Activated CD8-positive, alpha-beta memory T cell treated with anti-CD3 and anti-CD28 coated beads, Interleukin-2, amount 10 ng/mL, durations not matched to agents 7 days and 5 days (primary cell): ENCODE measurements at places on chromosomes 3 and 15.

GRCh38 chr3:99999536-99999935, 114.8 kb downstream of the FILIP1L start:
- DNase-seq = no peak

GRCh38 chr15:101499863-101500713, 10.6 kb upstream of the PCSK6 start:
- DNase-seq = peak; percentile 73

DNA sequence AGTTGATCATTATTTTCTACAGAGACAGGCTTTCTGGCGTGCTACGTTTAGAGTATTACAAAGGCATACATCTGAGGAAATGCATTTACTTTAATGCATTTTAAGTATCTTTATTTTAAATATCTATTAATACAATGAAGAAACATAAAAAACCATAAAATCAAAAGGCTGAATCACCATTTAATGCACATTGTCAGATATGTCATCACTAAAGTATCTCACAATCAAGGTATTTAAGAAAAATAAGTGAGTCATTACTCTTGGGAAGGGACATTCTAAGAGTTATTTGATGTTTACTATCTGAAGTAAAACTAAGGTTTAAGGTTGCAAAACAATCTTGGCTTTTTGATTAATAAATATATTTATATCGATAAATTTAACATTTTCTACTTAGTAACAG, 102.2 kb downstream of the CTNNB1 start:
- DNase-seq = no peak

GRCh38 chr3:101676765-101677435, at the start of gene ZBTB11:
Gene ZBTB11 (minus strand): TSS chr3:101677132. CDS start chr3:101676914, 218 bp downstream.
- peak; percentile 100 for DNase-seq

DNA sequence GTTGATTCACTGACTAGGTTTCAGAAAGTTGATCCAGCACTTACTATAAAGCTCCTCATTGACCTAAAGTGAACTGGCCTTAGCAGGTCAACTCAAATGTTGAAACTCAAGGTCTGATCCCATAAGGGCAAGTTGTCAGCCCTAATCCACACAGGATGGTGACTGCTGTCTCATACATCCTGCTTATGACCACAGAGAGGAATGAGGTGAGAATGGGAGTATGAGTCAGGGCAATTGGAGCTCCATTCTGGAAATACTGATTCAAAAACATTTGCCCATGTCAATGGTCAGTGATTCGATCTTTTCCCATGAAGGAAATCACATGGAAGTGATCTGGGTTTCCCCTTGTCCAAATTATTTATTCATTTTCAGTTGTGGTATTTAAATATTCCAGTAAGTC, 78.7 kb downstream of the ZNF385D start:
- no peak for DNase-seq

- no peak for DNase-seq
Measured at GRCh38 chr3:14899993-14900618, 47.3 kb upstream of the NR2C2 start.

DNA sequence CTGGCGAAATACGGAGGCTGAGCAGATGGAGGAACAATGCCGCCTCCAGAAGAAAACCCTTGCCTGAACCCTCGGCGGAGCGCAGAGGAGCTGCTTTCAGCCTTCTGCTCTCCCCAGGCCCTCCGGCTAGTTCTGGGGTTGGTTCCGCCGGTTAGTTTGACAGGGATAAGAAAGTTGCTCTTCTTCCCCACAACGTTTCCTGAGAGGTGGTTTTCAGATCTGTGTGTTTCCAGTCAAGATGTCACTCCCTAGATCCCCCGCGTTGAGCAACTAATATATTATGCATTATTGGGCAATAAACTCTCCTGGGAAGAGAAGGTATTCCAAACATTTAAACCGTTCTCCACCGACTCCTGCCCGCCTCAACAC, 551 bp downstream of the NLGN1 start:
- no peak for DNase-seq

DNA sequence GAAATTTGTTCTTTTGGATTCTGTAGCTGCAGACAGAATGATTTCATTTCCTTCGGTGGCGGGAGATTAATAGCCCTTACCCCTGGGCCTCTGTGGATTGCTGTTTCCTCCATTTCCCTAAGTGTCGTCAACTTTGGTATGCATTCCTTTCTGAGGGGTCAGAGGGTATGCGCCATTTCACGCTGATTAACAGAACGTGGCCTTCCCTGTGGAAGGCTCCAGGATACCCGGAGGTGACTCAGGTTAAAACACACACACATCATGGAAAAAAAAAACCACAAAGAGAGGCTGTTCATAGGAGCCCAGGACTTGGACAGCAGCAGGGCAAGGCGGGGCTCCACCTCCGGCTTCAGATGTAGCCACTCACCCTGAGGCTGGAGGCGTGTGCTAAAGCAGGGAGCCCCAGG, 51.9 kb downstream of the EPHB1 start:
- DNase-seq = no peak

- DNase-seq = peak; percentile 37
Measured at GRCh38 chr3:38549957-38550840, 54.1 kb downstream of the EXOG start.

DNA sequence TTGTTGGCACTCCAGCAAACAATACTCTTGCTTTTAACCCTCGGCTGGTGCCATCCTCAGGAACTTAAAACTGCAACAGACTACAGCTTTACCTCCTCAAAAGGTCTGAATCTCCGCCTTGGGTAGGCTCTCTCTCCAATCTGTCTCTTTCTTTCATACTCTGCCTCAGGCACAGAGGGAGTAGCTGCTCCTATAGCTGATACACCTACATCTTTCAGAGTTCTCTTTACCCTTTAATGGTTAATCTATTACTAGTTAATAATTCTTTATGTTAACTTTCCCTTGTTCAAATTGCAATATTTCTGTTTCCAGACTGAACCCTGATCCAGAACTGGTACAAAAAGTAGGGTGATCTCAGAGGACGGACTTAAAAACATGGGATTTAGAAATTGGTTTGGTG, 66.2 kb downstream of the MAP4 start:
- no peak for DNase-seq

GRCh38 chr15:39948817-39949216, 14.9 kb downstream of the EIF2AK4 start:
- no peak for DNase-seq

GRCh38 chr3:188432802-188433520, 279.0 kb downstream of the LPP start:
- no peak for DNase-seq

- DNase-seq = no peak
Measured at GRCh38 chr15:89070197-89071124, 17.8 kb upstream of the ABHD2 start.

DNA sequence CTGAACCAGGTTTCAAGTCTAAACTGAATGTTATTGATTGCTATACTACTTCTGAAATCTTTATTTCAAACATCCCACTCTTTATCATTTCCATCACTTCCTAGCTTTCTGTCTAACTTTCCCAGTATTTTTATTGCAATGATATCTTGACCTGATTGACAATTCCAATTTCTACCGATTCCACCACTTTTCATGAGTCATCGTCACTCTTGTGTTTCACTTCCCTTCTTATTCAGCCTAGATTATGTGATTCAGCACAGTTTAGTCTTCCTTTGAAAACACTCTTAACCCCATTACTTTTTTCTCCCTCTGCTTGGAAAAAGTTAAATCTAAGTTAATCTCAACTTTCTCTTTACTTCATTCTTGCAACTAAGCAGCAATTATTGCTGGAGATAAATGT, 62.6 kb downstream of the SLC7A14 start:
- DNase-seq = no peak

DNA sequence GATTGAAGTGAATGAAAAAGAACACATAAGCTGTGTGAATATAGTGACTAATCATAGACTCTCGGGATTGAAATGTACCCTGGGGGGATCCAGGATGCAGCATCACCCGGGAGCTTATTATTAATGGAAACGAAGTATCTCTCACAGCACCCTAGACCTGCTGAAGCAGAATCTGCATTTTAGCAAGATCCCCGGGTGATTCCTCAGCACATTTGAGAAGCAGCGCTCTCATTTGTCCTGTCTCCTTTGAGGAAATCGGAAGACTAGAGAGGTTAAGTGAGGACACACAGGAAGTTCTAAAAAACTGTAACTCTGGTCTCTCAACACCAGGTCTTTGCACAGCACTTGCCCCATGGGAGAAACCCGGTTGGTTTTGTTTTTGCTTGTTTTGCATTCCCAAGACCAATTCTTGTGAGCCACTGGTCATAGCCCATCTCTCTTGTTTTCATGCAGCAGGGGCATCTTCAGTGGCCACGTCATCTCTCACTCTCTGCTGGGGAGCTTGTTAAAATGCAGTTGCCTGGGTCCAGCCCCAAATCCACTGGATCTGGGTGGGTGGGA, 30.2 kb downstream of the ZNF710 start:
- DNase-seq = peak; percentile 53

GRCh38 chr15:67093504-67093862, 28.1 kb downstream of the SMAD3 start:
- DNase-seq = no peak

DNA sequence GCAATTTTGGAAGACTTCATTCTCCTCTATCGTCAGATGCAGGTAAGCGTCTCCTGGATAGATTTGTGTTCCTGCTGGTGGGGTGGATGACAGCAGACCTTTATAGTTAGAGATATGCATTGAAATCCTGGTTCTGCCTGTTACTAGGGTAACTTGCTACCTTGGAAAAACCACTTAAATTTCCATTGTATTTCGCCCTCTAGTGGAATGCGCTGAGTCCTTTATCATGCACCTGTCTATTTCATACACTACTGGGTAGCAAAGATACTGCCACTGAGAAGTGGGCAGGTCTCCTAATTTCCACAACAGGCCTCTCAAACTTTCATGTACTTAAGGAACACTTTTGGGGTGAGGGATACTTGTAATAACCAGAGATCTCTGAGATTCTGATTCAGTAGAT, 209.5 kb upstream of the SUCLG2 start:
- no peak for DNase-seq

- DNase-seq = no peak
Measured at GRCh38 chr3:193824365-193824764, 231.4 kb downstream of the OPA1 start.

- DNase-seq = peak; percentile 76
Measured at GRCh38 chr15:61169904-61170695, 59.0 kb downstream of the RORA start.

DNA sequence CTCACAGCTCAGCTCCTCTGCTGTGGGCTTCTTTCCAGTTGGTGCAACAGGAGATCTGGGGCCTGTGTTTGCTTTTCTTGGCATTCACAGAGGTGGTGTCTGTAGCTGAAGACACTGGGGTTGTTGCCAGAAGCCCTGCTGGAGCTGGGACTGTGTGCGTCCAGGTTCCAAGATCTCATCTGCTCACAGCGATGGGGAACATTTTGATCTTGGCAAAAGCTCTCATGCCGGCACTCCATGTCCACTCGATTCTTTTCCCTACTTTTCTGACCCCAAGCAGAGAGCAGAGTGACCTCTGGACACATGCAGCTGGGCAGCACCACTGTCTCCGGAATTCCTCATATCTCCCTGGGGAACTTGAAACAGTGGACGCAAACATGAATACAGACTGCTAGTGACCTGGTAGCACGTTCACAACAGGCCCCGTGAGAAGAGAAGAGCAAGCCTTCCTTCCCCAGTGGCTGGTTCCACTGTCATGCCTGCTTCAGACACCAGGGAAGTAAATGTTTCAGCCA, 36.1 kb upstream of the MECOM start:
- DNase-seq = no peak

- DNase-seq = no peak
Measured at GRCh38 chr15:67125589-67126502, 60.4 kb downstream of the SMAD3 start.

DNA sequence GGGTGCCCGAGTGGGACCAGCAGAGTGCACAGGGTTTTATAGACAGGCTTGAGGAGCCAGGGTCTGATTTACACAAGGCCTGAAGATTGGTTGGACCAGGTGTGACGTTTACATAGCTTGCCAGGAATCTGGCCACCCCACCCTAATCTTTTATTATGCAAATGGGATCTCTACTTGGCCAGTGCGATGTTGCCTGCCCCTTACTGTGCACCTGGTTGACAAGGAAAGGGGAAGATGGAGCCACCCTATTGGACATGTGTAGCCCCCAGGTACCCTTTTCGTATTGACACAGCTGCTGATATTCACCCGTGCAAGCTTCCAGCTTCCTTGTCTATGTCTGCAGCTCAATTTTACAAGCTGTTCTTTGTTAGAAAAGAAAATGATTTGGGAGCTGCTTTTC, 132.0 kb downstream of the ARNT2 start:
- no peak for DNase-seq

DNA sequence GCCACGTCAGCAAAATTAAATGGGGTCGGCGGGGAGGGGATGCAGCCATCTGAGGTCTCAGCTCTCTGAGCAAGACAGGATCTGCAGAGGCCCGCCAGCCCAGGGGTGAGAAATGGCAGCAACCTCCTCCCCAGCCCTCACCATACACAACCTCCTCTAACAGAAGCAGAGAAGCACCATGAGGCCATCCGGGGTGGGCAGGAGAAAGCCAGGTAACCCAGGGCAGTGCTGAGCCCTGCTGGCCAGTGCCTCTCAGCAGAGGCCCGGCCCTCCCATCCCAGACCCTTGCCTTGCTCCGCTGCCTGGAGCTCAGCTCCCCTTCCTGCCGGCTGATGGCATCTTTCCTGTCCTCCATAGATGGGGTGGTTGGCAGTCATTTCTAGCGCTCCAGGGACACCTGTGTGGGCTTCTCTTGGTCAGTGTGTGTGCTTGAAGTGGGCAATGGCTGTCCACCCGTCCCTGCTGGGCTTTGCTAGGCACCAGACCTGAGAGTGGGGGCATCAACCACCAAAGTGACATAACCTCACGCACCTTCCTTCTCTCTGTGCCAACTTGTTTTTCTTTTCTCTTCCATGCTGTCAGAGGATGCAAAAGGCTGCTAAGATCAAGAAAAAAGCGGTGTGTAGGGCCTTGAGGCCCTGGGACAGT, 175.8 kb downstream of the NSMCE3 start:
- DNase-seq = no peak

DNA sequence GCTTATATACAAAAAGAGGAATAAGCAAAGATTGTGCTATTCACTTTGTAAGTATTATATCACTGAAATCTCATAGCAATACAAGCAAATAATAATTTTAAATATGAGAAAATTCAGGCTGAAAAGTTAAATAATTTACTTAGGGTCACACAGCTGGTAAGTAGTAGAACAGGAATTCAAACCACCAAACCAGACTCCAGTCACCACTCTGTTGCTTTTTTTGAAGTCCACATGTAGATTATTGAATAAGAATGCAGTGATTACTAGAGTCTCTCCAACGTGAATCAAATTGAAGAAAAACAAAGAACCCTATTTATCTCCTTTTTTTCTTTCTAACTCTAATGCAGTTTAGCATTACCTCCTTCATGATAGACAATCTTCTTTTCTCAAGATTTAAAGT, 15.9 kb downstream of the SPICE1 start:
- DNase-seq = no peak

GRCh38 chr3:189638276-189639031, 7.3 kb downstream of the TP63 start:
- no peak for DNase-seq

DNA sequence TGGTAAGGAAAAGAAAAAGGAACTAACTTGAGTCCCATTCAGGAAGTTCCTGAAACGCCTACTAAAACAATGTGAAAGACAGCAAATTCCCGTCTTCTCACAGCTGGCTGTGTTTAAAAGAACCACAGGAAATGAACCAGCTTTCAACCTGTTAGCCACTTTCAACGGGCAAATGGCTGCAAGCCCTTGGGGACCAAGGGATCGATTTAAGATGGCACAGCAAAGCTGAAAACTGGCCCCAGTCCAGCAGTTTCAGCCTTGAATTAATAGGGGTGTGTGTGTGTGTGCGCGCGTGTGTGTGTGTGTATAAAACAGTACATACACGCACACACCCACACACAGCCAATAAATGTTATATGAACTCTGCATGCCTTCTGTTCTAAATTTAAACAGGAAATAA, 168.7 kb upstream of the TMCO5A start:
- DNase-seq = no peak

- DNase-seq = no peak
Measured at GRCh38 chr3:181382656-181383055, 329.1 kb upstream of the SOX2 start.
